ENCODE measurements at places on chromosomes 7 and 10.

DNA sequence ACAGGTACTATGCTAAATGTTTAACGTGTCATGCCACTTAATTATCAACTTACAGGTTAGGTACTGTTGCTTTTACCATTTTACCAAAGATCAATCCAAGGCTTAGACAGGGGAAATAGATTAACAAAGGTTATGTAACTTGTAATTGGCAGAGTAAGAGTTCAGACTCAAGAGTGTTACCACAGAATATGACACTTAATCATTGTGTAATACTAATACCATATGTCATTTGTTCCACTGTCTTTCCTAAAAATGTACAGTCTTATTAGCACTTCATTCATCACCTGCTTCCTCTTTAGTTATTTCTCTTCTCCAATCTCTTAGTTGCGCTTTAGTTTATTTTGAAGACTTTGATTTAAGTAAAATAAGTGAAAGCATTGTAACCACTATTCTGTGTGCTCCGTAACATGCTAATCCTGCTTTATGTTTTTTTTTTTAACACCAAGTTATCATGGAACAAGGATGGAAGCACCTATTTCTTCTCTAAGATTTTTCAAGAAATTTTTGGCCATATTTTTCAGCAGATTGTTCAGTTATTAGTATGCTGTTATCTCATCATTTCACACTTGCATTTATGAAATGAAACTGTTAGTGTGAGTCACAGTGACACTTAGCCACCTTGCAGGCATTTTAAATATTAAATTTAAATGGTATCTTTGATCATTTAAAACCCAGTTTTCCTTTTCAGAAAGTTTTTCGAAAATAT lies 197.3 kb downstream of the PHF14 start:
- DNase-seq = no peak

DNA sequence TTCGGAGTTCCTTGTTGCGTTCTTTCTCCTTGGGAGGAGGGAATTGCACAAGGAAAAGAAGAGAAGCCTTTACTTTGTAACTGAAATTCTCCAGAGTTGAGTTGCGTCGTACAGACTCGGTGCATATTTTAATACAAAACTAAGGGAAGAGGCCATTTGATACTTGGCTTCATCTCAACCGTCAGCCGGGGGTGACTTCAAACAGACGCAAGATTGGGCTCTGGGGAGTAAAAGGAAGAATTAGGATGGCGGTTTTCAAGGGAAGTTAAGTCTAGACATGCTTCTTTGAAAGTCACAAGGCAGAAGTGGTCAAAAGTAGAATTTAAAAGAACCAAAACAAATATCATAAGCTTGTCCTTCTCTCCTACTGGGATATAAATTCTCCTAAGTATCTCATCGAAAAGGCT lies 1.6 kb downstream of the PRR15 start:
- DNase-seq = no peak

DNA sequence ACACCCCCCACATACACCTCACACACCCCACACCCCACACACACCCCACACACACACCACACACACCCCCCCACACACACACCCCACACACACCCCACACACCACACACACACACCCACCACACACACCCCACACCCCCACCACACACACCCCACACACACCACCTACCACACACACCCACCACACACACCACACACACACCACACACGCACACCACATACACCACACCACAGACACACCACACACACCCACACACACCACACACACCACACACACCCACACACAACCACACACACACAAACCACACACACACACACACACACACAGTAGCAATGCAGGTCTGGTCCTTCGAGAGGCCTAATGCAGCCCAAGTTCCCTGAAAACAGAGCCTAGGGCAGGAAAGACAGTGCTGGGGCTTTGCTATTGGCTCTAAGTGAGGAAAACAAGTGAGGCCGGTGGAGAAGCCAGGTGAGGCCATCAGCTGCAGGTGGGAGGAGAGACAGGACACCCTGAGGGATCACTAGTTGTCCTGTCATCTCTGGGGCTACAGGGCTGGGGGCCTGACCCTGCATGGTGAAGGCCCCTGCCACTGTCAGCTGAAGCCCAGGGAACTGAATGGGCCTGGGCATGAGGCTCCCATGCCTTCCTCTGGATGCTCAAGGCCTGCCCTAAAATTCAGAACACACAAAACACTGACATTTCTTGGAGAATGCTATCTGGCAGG lies 92.6 kb downstream of the CYTH3 start:
- DNase-seq = no peak

DNA sequence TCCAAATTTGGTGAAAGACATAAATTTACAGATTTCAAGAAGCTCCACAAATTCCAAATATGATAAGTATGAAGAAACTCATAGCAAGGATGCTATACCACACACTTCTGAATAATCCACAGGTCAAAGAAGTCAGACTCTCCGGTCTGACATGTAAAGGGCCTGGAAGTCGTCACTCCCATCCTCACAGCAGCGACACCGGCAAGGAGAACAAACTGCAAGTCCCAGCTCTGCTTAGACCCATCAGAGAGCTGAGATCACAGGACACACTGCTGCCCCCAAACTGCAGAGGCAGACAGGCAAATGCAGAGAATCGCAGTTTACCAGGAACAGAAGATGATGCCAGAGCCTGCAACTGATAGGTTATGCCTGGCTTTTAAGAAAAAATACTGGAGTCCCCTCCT lies 62.0 kb downstream of the AMZ1 start:
- no peak for DNase-seq

- DNase-seq = no peak
Measured at GRCh38 chr10:126177417-126178030, 210.8 kb downstream of the ADAM12 start.

DNA sequence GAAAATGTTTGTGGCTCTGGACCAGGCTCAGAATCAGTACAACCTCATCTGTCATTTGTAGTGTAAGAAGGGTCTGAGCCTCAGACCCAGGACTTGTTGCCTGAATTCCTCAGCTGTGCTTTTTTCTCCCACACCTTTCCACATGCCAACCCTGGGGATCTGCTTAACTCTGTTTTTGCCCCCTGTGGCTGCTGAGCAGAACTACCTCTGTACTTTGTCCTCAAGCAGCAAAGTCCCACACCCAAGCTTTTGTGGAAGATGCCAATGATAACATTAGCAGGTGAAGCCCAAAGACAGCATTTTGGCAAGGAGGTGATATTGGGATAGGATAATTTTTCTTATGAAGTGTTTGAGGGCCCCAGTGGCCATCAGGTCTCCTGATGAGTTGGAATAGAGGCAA lies 5.8 kb upstream of the CYP2C18 start:
- no peak for DNase-seq

Data from activated naive CD4-positive, alpha-beta T cell treated with anti-CD3 and anti-CD28 coated beads for 36 hours (primary cell).